ENCODE measurements at places on chromosomes 6 and 20. TPM values are rescaled to one million over a fixed set of nuclear protein-coding genes. Genes with fewer than 3 reads are reported as not detected.

DNA sequence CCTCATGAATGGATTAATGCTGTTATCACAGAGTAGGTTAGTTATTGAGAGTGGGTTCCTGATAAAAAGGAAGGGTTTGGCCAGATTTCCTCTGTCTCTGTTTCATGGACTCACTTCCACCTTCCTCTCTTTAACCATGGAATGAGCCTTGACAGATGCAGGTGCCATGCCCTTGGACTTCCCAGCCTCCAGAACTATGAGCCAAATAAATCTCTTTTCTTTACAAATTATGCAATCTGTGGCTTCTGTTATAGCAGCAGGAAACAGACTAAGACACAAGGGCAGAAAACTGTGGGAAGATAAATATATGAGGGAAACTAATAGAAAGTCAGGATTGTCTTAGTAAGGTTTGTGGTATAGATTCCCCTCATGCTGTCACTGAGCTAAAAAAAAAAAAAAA is 106.5 kb downstream of the QRSL1 start:
- H3K27me3 ChIP-seq = no peaks in the 10 kb centered on the region
- H3K4me1 ChIP-seq = no peaks in the 10 kb centered on the region
- H3K36me3 ChIP-seq = no peaks in the 10 kb centered on the region
- H3K4me3 ChIP-seq = no peak overlapping the region
- H3K27ac ChIP-seq = no peak overlapping the region

GRCh38 chr6:73631849-73632248 is 21.9 kb downstream of the SLC17A5 start:
- no peak overlapping the region for H3K4me3 ChIP-seq
- no peaks in the 10 kb centered on the region for H3K27me3 ChIP-seq
- H3K4me1 ChIP-seq = no peaks in the 10 kb centered on the region
- H3K36me3 ChIP-seq = peaks cover 52% of the 10 kb centered on the region
- H3K27ac ChIP-seq = no peak overlapping the region

DNA sequence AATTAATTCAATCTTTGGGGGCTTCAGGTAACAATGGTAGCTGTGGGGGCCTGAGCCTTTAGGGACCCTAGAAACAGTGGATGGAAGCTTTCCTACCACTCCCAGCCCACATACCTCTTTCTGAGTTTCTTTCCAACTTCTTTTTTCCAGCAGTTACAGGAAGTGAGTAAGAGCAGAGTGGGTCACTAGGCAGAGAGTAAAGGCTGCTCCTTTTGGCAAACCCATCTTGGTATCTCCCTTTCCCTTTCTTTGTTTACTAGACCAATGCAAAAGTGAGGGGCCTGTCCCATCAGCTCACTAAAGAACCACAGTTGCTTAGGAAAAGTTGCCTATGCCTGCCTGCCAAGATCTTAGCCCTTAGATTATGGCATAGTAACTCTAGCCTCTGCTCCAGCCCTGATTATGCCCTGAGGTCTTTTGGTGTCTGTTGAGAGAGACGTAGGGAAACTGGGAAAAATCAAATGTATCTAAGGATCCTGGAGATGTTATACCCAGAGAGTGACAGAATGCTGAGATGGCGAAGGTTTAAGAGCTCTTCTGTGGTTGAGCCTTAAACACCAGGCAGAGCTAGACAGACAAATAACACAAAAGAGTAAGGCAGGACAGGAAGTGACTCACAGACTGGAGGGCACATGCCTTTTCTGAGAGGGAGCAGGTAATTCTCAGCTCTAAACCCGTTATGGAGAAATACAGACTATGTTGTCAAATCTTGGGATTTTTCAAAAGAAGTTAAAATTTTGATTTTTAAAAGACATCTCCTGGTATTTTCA is 31.3 kb downstream of the TRMT6 start:
- no peak overlapping the region for H3K4me3 ChIP-seq
- H3K36me3 ChIP-seq = no peaks in the 10 kb centered on the region
- peaks cover 4% of the 10 kb centered on the region for H3K27me3 ChIP-seq
- no peak for DNase-seq

The CYP21A2 gene
- 0.17 TPM for total RNA-seq

DNA sequence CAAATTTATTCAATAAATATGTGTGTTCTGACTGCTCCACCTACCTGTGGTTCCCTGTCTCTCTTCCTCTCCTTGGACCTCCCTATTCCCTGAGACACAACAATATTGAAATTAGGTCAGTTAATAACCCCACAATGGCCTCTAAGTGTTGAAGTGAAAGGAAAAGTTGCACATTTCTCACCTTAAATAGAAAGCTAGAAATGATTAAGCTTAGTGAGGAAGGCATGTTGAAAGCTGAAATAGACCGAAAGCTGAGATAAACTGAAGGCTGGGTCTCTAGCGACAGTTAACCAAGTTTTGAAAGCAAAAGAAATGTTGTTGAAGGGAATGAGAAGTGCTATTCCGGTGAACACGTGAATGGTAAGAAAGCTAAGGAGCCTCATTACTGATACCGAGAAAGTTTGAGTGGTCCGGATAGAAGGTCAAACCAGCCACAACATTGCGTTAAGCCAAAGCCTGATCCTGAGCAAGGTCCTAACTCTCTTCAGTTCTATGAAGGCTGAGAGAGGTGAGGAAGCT is 34.1 kb downstream of the UST start:
- DNase-seq = no peak
- H3K36me3 ChIP-seq = no peaks in the 10 kb centered on the region
- peak overlapping the region; percentile 31 for H3K4me3 ChIP-seq
- H3K4me1 ChIP-seq = peaks cover 9% of the 10 kb centered on the region
- H3K27ac ChIP-seq = no peak overlapping the region

DNA sequence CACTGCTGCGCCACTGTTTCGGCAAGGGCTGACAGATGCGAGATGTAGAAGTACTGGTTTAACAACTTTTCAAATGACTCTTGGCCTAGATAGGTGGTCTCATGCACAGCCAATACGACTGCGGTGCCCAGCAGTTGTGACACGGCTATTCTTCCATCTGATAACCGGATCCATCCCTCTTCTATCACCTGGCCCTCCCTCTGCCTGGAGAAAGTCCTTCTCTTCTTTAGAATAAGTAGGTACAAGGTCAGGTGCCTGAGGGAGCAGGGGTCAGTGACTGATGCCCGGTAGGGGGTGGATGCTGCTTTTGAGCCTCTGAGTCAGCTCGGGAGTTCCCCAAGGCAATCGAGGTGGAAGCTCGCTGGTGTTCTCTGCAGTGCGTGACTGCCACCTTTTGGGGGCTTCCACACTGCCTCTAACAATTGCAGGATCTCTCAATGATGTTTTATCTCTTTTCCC is 166.8 kb upstream of the GRIK2 start:
- no peak overlapping the region for H3K27ac ChIP-seq
- no peaks in the 10 kb centered on the region for H3K27me3 ChIP-seq
- no peak overlapping the region for H3K4me3 ChIP-seq
- no peaks in the 10 kb centered on the region for H3K36me3 ChIP-seq
- no peaks in the 10 kb centered on the region for H3K4me1 ChIP-seq

- H3K27me3 ChIP-seq = no peaks in the 10 kb centered on the region
- no peak for DNase-seq
- no peak overlapping the region for H3K27ac ChIP-seq
- H3K4me3 ChIP-seq = no peak overlapping the region
- H3K4me1 ChIP-seq = peaks cover 28% of the 10 kb centered on the region
- no peaks in the 10 kb centered on the region for H3K36me3 ChIP-seq
Observed at GRCh38 chr6:227812-228338, 64.4 kb upstream of the DUSP22 start.

DNA sequence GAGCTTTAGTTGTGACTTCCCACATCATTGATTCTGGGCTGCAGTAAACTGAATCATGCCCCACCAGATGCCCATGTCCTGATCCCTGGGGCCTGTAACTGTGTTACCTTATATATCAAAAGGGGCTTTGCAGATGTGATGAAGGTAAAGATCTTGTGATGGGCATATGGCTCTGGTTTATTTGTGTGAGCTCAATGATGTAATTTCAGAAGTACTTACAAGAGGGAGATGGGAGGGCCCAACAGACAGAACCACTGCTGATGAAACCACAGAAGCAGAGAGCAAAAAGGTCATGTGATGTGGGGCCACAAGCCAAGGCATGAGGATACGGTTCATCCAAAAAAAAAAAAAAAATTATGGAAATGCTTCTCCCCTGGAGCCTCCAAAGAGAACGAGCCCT is 118.7 kb downstream of the TOX2 start:
- no peaks in the 10 kb centered on the region for H3K27me3 ChIP-seq
- H3K4me1 ChIP-seq = peaks cover 28% of the 10 kb centered on the region
- no peak for DNase-seq
- H3K36me3 ChIP-seq = no peaks in the 10 kb centered on the region

The GATA5 gene
- not detected for total RNA-seq

GRCh38 chr20:347640-348484 is 951 bp downstream of the NRSN2 start:
- peaks cover 23% of the 10 kb centered on the region for H3K4me1 ChIP-seq
- H3K27ac ChIP-seq = no peak overlapping the region
- H3K27me3 ChIP-seq = no peaks in the 10 kb centered on the region
- H3K36me3 ChIP-seq = no peaks in the 10 kb centered on the region

The SEMG1 gene
- not detected for total RNA-seq

DNA sequence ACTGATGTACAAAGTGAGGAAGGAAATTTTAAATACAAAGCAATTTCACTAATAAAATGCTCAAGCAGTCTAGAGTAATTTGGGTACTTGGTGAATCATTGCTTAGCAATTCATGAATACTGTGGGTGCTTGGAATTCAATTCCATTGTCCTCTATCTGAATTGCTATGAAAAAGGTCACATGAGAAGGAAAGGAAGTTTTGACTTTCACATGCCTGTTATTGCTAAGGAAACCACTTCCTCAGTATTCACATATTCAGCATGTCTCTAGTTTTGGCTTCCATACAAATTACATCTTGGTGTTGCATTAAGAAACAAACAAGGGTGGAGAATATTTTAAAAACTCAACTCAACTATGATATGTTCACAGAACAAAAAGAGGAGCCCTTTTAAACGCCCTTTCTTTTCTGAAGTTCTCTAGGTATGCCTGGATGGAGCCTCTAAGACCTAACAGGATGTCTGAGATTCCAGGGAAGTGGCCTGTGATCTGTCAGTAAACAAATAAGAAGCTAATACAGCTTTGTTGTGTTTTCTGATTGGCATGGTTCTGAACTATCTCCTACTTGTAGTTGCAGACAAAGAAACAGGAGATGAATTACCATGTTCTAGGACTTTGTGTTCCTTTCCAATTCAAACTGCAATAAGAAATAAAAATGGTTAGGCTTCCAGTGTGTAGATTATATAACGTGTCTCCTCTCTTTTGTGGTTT is 190.4 kb downstream of the OGFRL1 start:
- no peak overlapping the region for H3K4me3 ChIP-seq
- no peak overlapping the region for H3K27ac ChIP-seq
- H3K27me3 ChIP-seq = no peaks in the 10 kb centered on the region
- H3K4me1 ChIP-seq = no peaks in the 10 kb centered on the region

GRCh38 chr6:52500238-52501129 is 76.4 kb downstream of the TRAM2 start:
- no peak overlapping the region for H3K27ac ChIP-seq
- no peaks in the 10 kb centered on the region for H3K4me1 ChIP-seq
- no peaks in the 10 kb centered on the region for H3K27me3 ChIP-seq
- no peak overlapping the region for H3K4me3 ChIP-seq
- H3K36me3 ChIP-seq = peaks cover 3% of the 10 kb centered on the region
